ENCODE measurements at places on chromosomes 2 and 18.

DNA sequence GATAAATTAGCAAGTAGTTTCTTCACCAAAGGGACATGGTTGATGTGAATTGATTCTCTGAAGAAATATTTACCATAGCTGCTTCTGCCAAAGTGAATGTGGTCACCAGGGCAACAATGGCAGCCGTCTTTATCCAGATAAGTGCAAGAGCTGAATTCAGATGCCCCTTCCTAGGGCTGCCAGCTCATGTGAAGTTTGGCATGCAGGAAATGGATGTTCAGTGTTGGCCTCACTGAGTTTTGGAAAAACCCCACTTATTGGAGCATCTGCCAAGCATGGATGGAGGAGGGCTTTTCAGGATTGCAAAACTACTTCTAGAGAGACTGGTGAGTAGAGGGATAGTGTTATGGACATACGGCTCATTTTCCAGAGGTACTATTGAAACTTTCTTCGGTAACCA is 80.8 kb downstream of the FMNL2 start:
- DNase-seq: no peak

DNA sequence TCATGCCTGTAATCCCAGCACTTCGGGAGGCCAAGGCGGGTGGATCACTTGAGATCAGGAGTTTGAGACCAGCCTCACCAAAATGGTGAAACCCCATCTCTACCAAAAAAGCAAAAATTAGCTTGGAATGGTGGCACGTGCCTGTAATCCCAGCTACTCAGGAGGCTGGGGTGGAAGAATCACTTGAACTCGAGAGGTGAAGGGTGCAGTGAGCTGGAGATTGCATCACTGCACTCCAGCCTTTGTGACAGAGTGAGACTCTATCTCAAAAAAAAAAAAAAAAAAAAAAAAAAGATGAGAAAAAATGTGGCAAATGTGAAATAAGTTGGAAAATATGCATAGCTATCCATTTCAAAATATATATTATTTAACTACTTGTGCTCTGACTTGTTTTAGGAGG is 65.0 kb downstream of the KCNS3 start:
- no peak for DNase-seq

DNA sequence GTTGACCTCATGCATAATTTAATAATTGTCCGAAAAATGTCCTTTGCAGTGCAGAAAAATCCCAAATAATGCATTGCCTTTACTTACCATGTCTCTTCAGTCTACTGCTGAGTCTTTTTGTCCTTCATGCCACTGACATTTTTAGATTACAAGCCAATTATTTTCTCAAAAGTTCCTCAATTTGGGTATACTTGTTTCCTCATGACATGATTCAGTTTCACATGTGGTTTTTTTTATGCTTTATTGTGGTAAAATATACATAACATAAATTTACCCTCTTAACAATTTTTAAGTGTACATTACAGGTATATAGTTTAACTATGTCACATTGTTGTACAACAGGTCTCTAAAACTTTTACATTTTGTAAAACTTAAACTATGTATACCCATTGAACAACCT is 81.0 kb downstream of the EPC2 start:
- no peak for DNase-seq

- DNase-seq: no peak
Observed at GRCh38 chr2:105861200-105861599, 116.5 kb downstream of the NCK2 start.

- DNase-seq: no peak
Observed at GRCh38 chr2:8263901-8264300, 418.0 kb upstream of the ID2 start.

- no peak for DNase-seq
Observed at GRCh38 chr2:44767691-44768090, 173.8 kb upstream of the SIX3 start.

GRCh38 chr2:195330513-195330956 is 326.5 kb upstream of the SLC39A10 start:
- DNase-seq: no peak

GRCh38 chr2:231348704-231349373 is 46.7 kb upstream of the B3GNT7 start:
- DNase-seq: no peak

- no peak for DNase-seq
Observed at GRCh38 chr2:24182507-24182906, 7.7 kb downstream of the FAM228A start.

DNA sequence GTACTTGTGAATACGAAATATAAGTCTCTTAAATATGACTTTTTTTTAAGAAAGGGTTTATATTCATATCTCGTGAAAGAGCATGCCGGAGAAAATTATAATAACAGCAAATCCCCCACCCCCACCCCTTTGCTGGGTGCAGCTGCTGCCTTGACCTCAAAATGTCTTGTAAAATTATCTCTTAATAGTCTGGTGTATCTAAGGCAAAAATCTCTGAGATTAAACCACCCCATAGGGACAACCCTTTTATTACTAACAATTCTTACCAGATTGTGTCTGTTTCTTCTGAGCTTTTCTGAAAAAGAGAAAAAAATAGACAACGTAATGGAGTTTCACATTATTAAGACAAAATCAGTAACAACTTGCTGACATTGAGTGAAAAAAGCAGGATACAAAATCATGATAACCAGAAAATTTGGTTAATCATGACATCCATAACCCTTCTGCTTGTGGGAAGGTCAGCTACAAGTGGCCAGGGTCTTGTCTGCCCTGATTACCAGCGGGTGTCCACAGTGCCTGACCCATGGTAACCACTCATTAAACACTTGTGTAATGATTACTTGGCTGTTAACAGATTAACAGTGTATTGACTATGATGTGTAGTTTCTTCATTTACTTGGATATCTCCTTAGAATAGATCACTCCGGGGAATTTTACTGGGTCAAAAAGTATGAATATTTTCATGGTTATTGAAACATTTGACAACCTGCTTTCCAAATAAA is 1.5 kb downstream of the STRADB start:
- no peak for DNase-seq

- no peak for DNase-seq
Observed at GRCh38 chr2:138112536-138112935, 148.3 kb downstream of the HNMT start.

Measured in right hindlimb (tissue), 1 donor.